Bronchial epithelial cell (primary cell): ENCODE measurements at places on chromosomes 12 and 14.

GRCh38 chr14:88477513-88478250, 77.1 kb downstream of the PTPN21 start:
- no peak for DNase-seq

GRCh38 chr12:46554460-46554859, 181.9 kb upstream of the SLC38A2 start:
- no peak for DNase-seq

GRCh38 chr12:124995200-124995961, 1.9 kb downstream of the BRI3BP start:
- no peak for DNase-seq

GRCh38 chr14:71399057-71399487, 491.8 kb downstream of the PCNX1 start:
- DNase-seq: no peak

- no peak for DNase-seq
These were observed 50.8 kb downstream of the NTN4 start for GRCh38 chr12:95739561-95740313.

DNA sequence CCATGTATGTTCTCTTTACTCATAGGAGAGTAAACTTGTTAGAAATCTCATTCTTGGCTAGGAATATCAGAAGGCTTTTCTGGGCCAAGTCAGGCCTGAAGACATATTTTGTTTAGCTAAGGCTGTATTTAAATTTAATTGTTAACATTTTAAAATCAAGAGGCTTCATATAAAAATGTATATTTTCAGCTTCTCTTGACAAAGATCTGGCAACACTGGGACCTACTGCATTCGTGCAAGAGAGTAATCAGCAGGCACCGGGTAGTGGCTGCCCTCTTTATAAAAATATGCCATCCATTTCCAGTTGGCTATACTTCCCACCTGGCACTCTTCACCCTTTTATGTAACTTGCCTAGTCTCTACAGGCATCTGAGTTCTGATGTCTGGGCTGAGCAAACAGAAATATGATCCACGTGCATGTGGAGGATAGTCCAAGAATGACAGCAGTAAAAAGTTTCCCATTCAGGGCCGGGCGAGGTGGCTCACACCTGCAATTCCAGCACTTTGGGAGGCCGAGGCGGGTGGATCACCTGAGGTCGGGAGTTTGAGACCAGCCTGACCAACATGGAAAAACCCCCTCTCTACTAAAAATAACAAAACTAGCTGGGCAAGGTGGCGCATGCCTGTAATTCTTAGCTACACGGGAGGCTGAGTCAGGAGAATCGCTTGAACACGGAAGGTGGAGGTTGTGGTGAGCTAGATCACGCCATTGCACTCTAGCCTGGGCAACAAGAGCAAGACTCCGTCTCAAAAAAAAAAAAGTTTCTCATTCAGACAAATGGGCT, 2.0 kb upstream of the SOS2 start:
- DNase-seq: no peak

DNA sequence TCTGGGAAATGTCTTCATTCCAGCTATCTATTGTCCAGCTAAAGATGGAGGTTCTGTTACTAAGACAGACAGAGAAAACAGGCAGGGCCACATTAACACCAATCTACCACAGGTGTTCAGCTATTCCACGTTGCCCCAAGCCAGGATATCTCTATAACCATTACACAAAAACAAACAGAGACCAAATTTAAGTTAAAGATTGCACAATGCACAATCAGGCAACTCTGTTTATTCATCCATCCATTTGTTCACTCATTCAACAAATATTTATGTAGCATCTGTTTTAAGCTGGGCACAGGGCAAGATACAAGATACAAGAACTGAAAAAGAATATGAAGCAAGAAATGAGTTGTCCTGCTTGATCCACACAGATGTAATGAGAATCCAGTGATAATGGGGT, 629.0 kb downstream of the MED13L start:
- DNase-seq: peak; percentile 38
